OCI-LY7 (cell line): ENCODE measurements at places on chromosomes 16 and 17. TPM values are rescaled to one million over a fixed set of nuclear protein-coding genes. Genes with fewer than 3 reads are reported as not detected.
A peak's percentile ranks its signal among the peaks of the same experiment; 100 is the strongest.

GRCh38 chr17:49388692-49389513 is 25.8 kb downstream of the PHB1 start:
- DNase-seq = peak; percentile 49

- DNase-seq = no peak
Measured at GRCh38 chr17:18910326-18910725, 41.6 kb upstream of the SLC5A10 start.

- no peak for DNase-seq
Measured at GRCh38 chr17:8611137-8611536, 19.4 kb downstream of the MYH10 start.

DNA sequence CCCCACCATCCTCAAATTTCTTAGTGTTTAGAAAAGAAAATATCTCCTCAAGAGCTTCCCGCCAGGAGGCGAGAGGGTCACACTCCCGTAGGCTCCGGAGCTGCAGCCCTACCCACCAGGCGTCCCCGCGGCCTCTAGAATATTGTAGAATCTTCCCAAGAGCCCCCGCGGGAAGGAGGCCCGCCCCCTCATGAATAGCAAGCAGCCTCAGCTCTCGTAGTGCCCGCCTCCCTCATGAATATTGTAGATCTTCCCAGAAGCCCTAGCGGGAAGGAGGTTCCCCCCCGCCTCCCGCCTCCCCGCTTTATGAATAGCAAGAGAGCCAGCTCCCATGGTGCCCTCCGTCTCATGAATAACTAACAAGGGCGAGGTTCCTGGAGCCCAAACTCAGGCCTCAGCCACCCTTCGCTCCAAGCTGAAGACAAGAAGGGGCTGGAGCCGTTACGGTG is at the start of gene FBXO47:
Gene FBXO47 (minus strand): TSS at position 114 of the 449 bp plus-strand sequence. CDS start 4,378 bp downstream, outside the sequence.
- DNase-seq = peak; percentile 93

- peak; percentile 94 for DNase-seq
Measured at GRCh38 chr17:49210158-49211029, at the start of the genes ABI3 and GNGT2. Gene ABI3 (plus strand): TSS chr17:49210707. CDS start chr17:49210725, 18 bp downstream. Gene GNGT2 (minus strand): TSS chr17:49210574. CDS start chr17:49207422, 3,152 bp downstream.

GRCh38 chr17:27824745-27825144 is 24.4 kb upstream of the NOS2 start:
- DNase-seq = no peak

GRCh38 chr16:28082624-28083023 is 19.1 kb upstream of the GSG1L start:
- no peak for DNase-seq

DNA sequence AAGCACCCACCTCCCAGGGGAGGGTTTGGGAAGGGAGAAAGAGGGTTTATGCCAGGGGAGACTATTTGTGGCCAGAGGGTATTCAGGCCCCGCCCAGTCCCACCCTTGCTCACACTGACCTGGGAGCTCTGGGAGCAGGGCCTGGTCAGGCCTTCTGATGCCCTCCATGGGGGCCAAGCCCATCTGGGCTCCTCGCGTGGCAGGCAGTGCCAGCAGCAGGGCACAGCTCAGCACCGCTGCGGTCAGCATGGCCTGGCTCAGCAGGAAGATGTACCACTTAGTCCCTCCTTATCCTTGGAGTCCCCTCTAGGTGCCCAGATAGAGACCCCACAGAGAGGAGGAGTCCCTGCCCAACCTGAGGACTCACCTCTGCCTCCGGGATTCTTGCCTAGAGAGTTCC is at the start of gene AGRP:
Gene AGRP (minus strand): TSS at position 398 of the 400 bp plus-strand sequence. CDS start 149 bp downstream, at position 249.
- no peak for DNase-seq

DNA sequence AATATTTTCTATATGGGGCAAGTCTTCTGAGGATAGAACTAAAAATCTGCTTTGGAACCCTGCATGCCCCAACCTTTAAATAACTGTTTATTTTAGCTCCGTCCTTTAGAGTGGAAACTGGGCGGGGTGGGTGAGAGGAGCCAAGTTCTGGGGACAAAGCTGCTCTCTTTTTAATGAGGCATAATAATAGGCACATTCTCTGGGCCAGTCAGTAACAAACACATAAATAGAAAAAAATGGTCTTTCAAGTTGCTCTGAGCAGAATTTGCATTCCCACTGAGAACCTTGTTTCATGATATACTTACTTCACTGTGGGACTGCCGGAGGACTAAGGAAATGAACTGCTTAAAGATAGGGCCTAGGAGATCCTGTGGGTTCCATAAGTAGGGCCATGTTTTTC is 51.5 kb downstream of the KNOP1 start:
- DNase-seq = no peak

GRCh38 chr17:81184555-81184954 is 18.5 kb upstream of the AATK start:
- no peak for DNase-seq

GRCh38 chr17:48994549-48995303 is 2.5 kb upstream of the IGF2BP1 start:
- DNase-seq = no peak

DNA sequence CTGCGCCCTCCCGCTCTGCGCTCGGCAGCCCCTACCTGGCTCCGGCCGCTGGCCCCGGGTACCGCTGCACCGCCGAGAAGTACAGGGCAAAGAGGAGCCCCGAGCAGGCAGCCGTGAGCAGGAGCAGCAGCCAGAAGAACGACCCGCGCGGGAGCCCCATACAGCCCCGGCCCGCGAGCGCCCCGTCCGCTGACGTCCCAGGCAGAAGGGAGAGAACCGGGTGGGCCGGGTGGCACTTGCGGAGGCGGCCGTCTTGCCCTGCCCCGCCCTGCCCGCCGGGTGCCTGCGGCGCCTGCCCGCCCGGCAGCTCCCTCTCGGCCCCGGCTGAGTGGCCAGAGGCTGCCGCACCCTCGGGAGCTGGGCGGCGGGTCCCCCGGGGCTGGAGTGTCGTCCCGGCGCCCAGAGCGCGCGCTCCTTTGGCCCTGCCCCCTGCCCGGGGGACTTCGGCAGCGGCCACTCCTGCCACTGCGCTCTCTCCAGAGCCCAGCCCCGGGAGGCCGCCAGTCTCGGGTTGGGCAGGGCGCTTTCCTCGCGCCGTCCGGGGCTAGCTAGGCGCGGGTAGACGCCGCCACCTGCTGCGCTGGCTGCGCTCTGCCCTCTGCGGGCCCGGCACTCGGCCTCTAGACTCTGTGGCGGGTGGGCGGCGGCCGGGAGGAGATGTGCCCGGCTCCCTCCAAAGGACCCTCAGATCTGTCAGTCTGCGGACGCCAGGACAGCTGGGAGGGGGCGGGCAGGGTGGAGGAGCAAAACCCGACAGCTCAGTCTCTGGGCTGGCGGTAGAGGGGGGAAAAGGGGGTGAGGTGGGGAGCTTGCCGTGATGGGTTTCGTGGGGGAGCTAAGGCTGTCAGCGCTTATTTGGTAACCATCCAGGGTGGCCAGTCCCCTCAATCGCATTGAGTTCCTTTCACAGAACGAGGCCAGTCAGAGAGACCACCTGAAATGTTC is at the start of gene ST6GALNAC2:
Gene ST6GALNAC2 (minus strand): TSS at position 212 of the 945 bp plus-strand sequence. CDS start 52 bp downstream, at position 160.
- no peak for DNase-seq

- DNase-seq = no peak
Measured at GRCh38 chr17:75565066-75565465, 22.5 kb upstream of the MYO15B start.

DNA sequence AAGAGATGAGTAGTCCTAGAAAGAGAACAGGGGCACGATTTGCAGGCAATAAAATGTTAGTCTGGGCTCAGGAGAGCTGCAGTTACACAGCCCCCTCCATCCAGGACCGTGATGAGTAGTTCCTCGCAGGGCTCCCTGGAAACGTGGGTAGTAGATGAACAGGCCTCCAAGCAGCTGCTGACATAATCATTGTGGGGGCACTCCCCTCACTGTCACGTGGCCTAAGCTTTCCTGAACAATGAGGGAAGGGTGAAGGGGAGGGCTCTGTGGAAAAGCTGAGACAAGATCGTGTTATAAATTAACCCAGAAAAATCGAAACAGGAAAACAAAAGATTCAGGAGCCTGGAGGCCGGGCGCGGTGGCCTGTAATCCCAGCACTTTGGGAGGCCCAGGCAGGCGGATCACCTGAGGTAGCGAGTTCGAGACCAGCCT is 1.3 kb upstream of the PER1 start:
- DNase-seq = no peak

DNA sequence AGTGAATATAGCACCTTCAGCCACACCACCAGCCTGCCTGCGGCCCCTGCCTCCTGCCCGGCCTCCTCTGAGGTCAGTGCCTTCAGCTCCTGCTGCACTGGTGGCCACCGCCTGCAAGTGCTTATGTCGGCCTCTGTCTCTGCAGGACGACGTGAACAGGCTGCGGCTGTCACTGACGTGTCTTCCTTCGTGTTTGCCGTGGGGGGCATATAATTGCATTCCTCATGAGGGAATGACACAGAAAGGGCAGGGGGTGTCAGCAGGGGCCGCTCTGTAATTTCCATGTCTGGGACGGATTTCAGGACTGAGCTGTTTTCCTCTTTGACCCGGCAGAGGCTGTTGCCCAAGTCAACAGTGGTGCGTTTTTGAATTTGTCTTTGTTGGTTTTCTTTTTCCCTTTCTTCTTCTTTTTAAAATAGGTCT is 28.5 kb downstream of the CMIP start:
- no peak for DNase-seq

GRCh38 chr16:68643227-68643626 is 1.9 kb upstream of the CDH3 start:
- DNase-seq = no peak

- DNase-seq = no peak
Measured at GRCh38 chr17:78847052-78847451, 6.4 kb upstream of the USP36 start.

DNA sequence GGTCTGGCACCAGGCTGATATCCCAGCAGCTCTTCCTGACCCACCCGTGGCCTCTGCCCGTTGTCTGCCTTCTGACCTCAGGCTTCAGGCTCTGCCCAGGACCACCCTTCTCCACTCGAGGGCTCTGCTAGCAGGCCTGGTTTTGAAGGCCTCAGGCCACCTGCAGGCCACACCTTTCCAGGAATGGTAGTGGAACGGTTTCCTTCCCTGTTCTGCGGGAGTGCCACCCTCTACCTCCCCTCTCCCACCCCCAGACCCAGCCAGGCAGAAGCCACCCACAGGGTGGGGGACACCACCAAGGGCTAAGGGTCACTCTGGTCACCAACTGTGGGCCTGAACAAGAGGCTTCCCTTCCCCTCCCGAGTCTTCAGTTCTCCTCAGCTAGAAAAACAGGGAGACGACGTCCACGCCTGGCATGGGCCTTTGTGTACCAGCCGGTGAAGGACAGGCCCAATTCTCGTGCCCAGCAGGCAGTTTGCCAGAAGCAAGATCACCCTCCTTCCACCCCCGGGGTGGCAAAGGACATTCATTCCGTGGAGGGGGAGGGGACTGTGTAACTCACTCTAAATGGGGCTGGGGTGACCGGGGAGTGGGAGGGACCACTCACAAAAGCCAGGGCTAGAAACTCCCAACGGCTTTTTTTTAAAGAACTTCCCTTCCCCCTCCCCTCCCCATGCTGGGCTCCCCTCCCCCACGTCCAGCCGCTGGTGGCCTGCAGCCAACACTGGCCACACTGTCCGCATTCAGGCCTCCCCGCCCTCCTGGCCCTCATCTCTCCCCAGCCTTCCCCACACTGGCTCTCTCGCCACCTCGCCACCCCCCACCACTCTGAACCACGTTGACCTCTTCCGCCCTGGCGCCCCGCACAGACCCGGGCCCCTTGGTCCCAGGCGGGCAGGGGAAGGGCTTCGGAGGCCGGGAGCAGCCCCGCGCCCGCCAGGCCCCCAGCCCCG is 7.7 kb downstream of the CBX4 start:
- DNase-seq = no peak

- DNase-seq = no peak
Measured at GRCh38 chr17:67676305-67676704, 41.4 kb upstream of the NOL11 start.

DNA sequence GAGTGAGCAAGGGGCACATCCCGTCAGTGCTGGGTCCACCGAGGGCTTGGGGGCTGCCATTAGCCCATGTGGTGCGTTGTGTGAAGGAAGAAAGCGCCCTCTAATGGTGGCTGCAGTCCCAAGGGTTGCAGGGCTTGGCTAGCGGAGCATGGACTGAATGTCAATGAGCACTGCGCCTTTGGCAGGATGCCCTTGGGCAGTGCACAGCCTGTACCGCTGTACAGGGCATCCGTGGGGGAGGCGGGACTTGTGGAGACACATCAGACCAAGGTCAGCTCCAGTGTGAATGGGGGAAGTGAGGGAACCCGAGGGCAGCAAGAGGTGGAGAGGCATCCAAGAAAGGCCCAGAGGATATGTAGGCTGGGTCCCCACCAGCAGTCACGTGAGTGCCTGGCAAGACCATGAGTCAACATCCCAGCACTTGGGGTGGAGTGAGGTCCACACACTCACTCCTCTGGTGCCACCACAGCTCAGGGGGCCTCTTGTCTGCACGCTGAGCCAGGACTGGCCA is 75.5 kb upstream of the MED9 start:
- peak; percentile 33 for DNase-seq

DNA sequence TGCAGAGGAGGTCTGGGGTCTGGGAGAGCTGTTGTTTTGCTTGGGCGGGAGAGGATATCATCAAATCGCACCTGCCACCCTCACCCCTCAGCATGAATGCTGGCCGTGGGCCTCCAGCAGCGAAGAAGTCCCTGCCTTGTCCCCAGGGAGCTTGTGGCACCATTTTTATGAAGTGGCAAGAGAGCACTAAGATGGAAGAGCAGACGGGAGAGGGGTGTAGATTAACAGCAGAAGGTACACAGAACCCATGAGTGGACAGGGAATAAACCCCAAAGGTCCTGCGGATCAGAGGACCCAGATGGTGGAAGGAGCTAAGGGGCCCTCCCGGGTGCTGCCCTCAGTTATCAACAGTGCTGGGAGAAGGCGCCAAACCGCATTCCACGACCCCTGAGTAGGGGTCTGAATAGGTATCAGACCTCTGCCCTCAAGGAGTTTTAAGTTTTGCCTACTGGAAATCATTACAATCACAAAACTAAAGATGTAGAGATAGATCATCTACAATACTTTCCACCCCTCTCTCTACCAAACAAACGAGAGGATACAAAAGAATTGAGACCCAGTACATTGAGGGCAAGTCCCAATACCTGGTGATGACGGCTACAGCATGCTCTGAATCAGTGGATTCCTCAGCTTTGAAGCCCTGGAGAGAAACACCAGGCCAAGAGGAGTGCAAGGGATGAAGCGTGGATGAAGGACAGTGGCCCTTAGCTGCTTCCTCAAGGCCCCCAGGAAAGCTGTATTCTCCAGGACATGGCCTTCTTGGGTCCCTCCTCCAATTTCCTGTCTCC is 60.2 kb downstream of the CCDC182 start:
- peak; percentile 49 for DNase-seq

DNA sequence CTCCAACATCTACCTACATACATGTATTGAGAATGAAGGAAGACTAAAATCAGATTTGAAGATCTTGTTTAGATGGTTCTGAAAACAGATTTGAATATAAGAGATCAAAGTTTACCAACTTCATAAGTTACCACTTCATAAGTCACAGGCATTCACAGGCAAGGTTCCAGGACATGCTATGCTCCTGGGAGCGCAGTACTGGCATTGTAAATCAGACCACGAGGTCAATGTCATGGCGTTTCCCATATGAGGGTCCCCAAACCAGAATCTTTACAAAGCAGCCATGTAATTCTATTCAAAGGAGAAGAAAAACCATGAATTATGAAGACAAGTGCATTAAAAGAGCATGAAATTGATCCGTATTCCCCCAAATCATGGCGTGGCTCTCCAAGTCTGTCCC is 3.0 kb downstream of the CDH11 start:
- no peak for DNase-seq

IL21R gene
- 36.7 and 47.0 TPM in 2 replicates for total RNA-seq

C16orf95 gene
- 22.1 and 25.0 TPM in 2 replicates for total RNA-seq

TPSD1 gene
- not detected in 2 replicates for total RNA-seq

RASD1 gene
- total RNA-seq = not detected in 2 replicates

HOXB1 gene
- not detected in 2 replicates for total RNA-seq

PSMB10 gene
- 89.9 and 98.2 TPM in 2 replicates for total RNA-seq

PABPN1L gene
- 0.38 TPM in 1 of 2 replicates, not detected in the other for total RNA-seq

FNDC8 gene
- not detected in 2 replicates for total RNA-seq

MARCHF10 gene
- total RNA-seq = not detected in 2 replicates

MEIOB gene
- total RNA-seq = not detected in 2 replicates

PLA2G10 gene
- 0.39 TPM in 1 of 2 replicates, not detected in the other for total RNA-seq

FBXL20 gene
- 12.2 and 12.3 TPM in 2 replicates for total RNA-seq

PRAC1 gene
- total RNA-seq = not detected in 2 replicates

PRKCB gene
- 44.5 and 51.6 TPM in 2 replicates for total RNA-seq
